ENCODE measurements at places on chromosomes 11 and 22. TPM values are rescaled to one million over a fixed set of nuclear protein-coding genes. Genes with fewer than 3 reads are reported as not detected.

- H3K4me3 ChIP-seq: no peak overlapping the region
- DNase-seq: no peak
- H3K4me1 ChIP-seq: peaks cover 11% of the 10 kb centered on the region
- no peak overlapping the region for H3K27ac ChIP-seq
Measured at GRCh38 chr11:65172600-65172999, 2.6 kb downstream of the SPDYC start.

- peaks cover 7% of the 10 kb centered on the region for H3K27me3 ChIP-seq
- no peak for DNase-seq
- H3K4me1 ChIP-seq: peaks cover 5% of the 10 kb centered on the region
- no peak overlapping the region for H3K4me3 ChIP-seq
- no peak overlapping the region for H3K27ac ChIP-seq
Measured at GRCh38 chr11:20089367-20089766, 70.9 kb downstream of the DBX1 start.

DNA sequence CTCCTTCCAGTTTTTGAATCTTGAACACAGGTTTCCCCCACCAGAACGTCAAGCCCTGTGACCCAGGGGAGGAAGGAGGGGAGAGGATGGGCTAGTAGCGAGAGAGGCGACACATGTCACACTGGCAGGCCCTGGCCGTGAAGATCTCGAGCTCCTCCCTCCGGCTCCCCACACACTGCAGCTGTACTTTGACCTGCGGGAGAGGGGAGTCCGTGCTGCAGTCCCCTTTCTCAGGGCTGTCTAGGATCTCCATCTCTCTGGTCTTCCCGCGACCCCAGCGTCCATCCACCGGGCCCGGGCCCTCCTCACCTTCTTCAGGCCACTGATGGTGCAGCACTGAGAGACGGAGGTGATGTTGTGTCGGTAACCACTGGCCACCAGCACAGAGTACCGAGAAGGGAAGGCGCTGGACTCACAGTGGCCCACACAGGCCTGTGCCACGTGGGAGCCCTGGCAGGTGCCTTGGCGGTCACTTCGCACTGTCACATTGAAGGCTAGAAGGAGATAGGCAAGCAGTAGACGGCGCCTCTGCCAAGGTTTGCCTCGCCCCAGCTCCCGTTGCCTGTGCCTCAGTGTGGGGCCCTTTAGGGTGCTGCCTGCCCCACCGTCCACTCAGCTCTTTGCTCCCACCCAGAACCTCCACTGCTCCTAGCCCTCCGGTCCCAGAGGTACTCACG, 873 bp downstream of the GPHA2 start:
- no peak overlapping the region for H3K27ac ChIP-seq
- no peaks in the 10 kb centered on the region for H3K4me1 ChIP-seq
- H3K4me3 ChIP-seq: no peak overlapping the region
- peaks cover 11% of the 10 kb centered on the region for H3K36me3 ChIP-seq
- H3K27me3 ChIP-seq: peaks cover 6% of the 10 kb centered on the region

DNA sequence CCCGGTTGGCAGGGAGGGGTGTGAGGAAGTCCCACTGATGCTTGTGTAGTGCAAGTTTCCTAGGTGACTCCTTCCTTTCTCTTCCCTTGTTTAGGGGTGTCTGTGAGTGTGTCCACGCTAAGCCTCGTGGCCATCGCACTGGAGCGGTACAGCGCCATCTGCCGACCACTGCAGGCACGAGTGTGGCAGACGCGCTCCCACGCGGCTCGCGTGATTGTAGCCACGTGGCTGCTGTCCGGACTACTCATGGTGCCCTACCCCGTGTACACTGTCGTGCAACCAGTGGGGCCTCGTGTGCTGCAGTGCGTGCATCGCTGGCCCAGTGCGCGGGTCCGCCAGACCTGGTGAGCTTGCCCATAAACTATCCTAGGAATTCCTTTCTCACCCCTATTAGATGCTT, 10.4 kb downstream of the CCKBR start:
- H3K4me3 ChIP-seq: no peak overlapping the region
- no peak overlapping the region for H3K27ac ChIP-seq
- peaks cover 29% of the 10 kb centered on the region for H3K27me3 ChIP-seq
- DNase-seq: no peak

GRCh38 chr22:42080287-42080686, 787 bp downstream of the SMDT1 start:
- no peak for DNase-seq
- H3K4me1 ChIP-seq: peaks cover 26% of the 10 kb centered on the region
- H3K27ac ChIP-seq: peak overlapping the region; percentile 93
- H3K36me3 ChIP-seq: peaks cover 38% of the 10 kb centered on the region
- peak overlapping the region; percentile 97 for H3K4me3 ChIP-seq
- no peaks in the 10 kb centered on the region for H3K27me3 ChIP-seq

- H3K4me3 ChIP-seq: no peak overlapping the region
- H3K36me3 ChIP-seq: peaks cover 30% of the 10 kb centered on the region
- H3K4me1 ChIP-seq: peaks cover 4% of the 10 kb centered on the region
- no peaks in the 10 kb centered on the region for H3K27me3 ChIP-seq
- H3K27ac ChIP-seq: no peak overlapping the region
- no peak for DNase-seq
Measured at GRCh38 chr22:39308614-39309363, 10.6 kb downstream of the RPL3 start.

DNA sequence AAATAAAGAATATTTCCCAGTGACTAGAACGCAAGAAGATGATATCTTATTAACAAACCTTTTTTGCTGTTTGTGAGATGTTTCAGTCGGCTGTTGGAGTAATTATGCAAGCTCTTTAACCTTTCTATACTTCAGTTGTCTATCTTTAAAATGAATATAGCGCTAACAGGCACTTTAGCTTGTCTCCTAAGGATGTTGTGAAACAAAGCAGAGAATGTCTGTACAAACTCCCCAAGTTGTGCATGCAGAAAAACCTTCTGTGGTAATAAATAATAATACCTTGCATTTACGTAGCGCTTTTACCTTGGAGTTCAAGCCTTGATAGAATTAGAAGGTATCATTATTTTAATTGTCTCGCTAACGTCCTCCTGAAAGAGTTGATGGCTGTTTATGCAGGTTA, 1.9 kb upstream of the KDM2A start:
- no peak for DNase-seq
- peaks cover 4% of the 10 kb centered on the region for H3K27me3 ChIP-seq
- peak overlapping the region; percentile 28 for H3K27ac ChIP-seq
- peaks cover 24% of the 10 kb centered on the region for H3K36me3 ChIP-seq

GRCh38 chr22:23089633-23090456, 19.5 kb downstream of the GNAZ start:
- H3K27ac ChIP-seq: no peak overlapping the region
- H3K36me3 ChIP-seq: no peaks in the 10 kb centered on the region
- no peak overlapping the region for H3K4me3 ChIP-seq
- H3K4me1 ChIP-seq: peaks cover 7% of the 10 kb centered on the region
- no peaks in the 10 kb centered on the region for H3K27me3 ChIP-seq
- no peak for DNase-seq

- no peaks in the 10 kb centered on the region for H3K36me3 ChIP-seq
- H3K4me3 ChIP-seq: no peak overlapping the region
- H3K27ac ChIP-seq: no peak overlapping the region
- peaks cover 29% of the 10 kb centered on the region for H3K27me3 ChIP-seq
- DNase-seq: no peak
Measured at GRCh38 chr11:33379947-33380346, 122.8 kb downstream of the HIPK3 start.

- H3K27me3 ChIP-seq: peaks cover 51% of the 10 kb centered on the region
- peaks cover 2% of the 10 kb centered on the region for H3K4me1 ChIP-seq
- H3K27ac ChIP-seq: no peak within 1 kb of the TSS
- DNase-seq: peak; percentile 47
- no peaks in the 10 kb centered on the region for H3K36me3 ChIP-seq
Measured at GRCh38 chr11:130448416-130449309, at the start of gene ADAMTS15. ADAMTS15 (plus strand) TSS chr11:130448645; CDS start chr11:130448974, 329 bp downstream.

DNA sequence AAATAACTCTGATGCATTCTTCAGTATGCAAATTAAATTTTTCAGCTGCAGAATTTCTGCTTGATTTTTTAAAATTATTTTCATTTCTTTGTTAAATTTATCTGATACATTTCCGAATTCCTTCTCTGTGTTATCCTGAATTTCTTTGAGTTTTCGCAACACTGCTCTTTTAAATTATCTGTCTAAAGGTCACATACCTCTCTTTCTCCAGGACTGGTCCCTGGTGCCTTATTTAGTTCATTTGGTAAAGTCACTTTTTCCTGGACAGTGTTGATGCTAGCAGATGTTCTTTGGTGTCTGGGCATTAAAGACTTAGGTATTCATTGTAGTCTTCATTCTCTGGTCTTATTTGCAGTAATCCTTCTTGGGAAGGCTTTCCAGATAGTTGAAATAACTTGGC, 577.4 kb upstream of the LUZP2 start:
- no peak overlapping the region for H3K27ac ChIP-seq
- H3K27me3 ChIP-seq: no peaks in the 10 kb centered on the region
- no peaks in the 10 kb centered on the region for H3K36me3 ChIP-seq
- no peaks in the 10 kb centered on the region for H3K4me1 ChIP-seq

DNA sequence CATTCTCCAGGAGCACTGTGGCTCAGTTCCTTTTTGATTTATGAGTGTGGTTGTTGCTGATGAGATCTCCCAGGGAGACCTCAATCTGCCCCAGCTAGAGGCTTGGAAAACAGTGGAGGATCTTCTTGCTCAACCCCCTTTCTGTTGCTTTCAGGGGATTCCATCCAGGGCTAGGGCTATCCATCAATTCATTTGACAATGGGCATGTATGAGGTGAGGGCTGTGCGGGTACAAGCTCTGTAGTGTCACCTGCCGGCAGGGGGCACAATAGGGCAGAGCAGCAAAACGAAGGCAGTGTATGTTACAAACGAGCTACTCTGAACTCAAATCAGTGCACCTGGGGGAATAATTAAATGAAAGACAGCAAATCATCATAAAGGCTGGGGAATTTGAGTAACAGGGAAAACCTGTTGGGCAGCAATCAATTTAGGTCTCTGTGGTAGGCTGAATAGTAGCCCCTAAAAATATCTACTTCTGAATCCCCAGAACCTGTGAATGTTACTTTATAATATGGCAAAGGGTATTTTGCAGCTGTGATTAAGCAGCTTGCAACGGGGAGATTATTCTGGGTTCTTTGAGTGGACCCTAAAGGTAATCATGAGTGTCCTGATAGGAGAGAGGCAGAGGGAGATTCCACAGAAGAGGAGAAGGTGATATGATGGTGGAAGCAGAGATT, 170.3 kb upstream of the ZBED5 start:
- no peak overlapping the region for H3K27ac ChIP-seq
- H3K36me3 ChIP-seq: no peaks in the 10 kb centered on the region
- H3K27me3 ChIP-seq: peaks cover 30% of the 10 kb centered on the region
- no peak overlapping the region for H3K4me3 ChIP-seq

DNA sequence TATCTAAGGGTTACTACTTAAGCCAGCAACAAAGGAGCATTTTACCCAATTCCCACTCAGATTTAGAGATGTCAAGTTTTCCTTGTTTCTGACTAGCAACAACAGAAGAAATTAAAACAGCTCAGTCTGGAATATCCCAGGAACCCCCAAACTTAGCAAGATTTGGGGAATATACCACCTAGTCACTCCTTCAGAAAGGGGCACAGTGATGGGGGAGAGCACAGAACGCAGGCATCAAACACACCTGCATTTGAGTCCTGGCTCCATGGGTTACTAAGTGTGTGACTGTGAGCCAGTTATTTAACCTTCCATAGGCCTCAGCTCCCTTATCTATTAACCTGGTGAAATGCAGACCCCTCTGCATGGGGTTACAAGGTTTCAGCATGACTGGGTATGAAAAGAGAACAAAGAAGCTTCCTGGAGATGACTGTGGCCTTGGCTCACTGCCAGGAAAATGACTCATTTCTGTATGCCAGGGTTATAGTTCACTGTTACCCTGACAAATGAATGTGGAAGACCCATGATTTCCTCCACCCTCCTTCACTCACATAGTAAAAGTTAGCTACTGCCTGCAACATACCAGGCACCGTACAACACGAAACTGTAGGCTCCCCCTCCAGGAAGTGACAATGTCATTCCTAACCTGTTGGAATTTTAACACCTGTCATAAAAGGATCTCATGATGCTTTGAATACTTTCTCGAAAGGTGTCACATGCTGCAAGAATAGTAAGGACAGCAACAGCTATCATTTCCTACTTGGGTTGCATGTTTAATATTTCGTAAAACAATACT, 79.6 kb downstream of the ME3 start:
- H3K4me1 ChIP-seq: peaks cover 43% of the 10 kb centered on the region
- peak; percentile 74 for DNase-seq

- H3K27ac ChIP-seq: no peak overlapping the region
- H3K4me1 ChIP-seq: no peaks in the 10 kb centered on the region
- DNase-seq: no peak
- H3K36me3 ChIP-seq: no peaks in the 10 kb centered on the region
Measured at GRCh38 chr22:32761251-32761903, 40.1 kb upstream of the TIMP3 start.

GRCh38 chr22:26757496-26757895, 100.1 kb downstream of the MIAT start:
- H3K27ac ChIP-seq: no peak overlapping the region
- H3K4me1 ChIP-seq: peaks cover 2% of the 10 kb centered on the region
- DNase-seq: no peak
- H3K4me3 ChIP-seq: no peak overlapping the region
- H3K27me3 ChIP-seq: no peaks in the 10 kb centered on the region

- no peaks in the 10 kb centered on the region for H3K4me1 ChIP-seq
- DNase-seq: no peak
- no peaks in the 10 kb centered on the region for H3K27me3 ChIP-seq
- H3K36me3 ChIP-seq: no peaks in the 10 kb centered on the region
- no peak overlapping the region for H3K27ac ChIP-seq
Measured at GRCh38 chr11:2588809-2589537, 110.8 kb downstream of the KCNQ1OT1 start.

DNA sequence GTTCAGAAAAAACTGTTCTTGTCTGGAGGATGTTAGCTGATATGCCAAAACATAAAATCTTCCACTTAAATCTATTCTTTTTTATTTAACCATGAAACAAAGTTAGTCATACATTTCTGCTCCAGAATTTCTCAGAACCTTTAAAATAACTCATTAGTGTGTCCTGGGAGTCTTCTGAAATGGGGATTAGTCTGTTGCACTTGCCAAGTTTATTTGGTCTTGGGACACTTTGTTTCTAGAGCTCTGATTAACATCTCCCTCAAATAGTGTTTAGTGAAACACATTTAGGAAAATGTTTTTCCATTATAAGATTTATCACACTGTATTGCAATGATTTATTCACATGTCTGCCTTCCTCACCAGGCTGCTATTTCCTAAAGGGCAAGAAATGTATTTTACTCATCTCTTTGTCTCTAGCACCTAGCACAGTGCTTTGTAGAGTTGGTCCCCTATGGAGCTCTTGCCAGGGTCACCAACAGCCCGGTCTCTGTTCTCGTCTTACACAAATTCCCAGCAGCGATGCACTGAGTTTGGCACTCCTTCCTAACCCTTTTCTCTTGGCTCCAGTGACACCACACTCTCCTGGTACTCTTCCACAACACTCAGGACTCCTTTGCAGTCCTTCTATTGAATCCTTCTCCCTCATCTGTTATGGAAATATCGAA, 189.2 kb downstream of the CSNK2A3 start:
- no peak for DNase-seq
- peaks cover 3% of the 10 kb centered on the region for H3K27me3 ChIP-seq
- no peaks in the 10 kb centered on the region for H3K4me1 ChIP-seq
- no peak overlapping the region for H3K4me3 ChIP-seq

- DNase-seq: no peak
- H3K27me3 ChIP-seq: no peaks in the 10 kb centered on the region
- no peak overlapping the region for H3K4me3 ChIP-seq
- no peak overlapping the region for H3K27ac ChIP-seq
- H3K4me1 ChIP-seq: peaks cover 19% of the 10 kb centered on the region
Measured at GRCh38 chr11:111393096-111393495, 14.0 kb upstream of the POU2AF1 start.

FGF4 gene
- total RNA-seq: not detected

OR56B4 gene
- total RNA-seq: not detected

LMO1 gene
- total RNA-seq: not detected

APIP gene
- total RNA-seq: 30.7 TPM

CSF2RB gene
- 4.6 TPM for total RNA-seq

CSRP3 gene
- total RNA-seq: not detected

OR8D4 gene
- total RNA-seq: not detected

SYT12 gene
- total RNA-seq: not detected

PLCB3 gene
- total RNA-seq: 21.0 TPM

DEFB131B gene
- not detected for total RNA-seq

KDM4D gene
- total RNA-seq: 0.84 TPM

GP1BB gene
- not detected for total RNA-seq

Data from activated T-helper 2 cell treated with anti-CD3 and anti-CD28 coated beads, Interferon-gamma antibody, Interleukin-2, Interleukin-4, amounts not matched to agents 10 μg/mL and 5 μg/mL and 100 μg/mL, durations not matched to agents 14 hours and 24 hours and 36 hours (primary cell).